Stimulated activated effector memory CD8-positive, alpha-beta T cell treated with anti-CD3 and anti-CD28 coated beads, Interleukin-12 subunit alpha, Interleukin-12 subunit beta, amount 100 ng/mL, for 72 hours (primary cell): ENCODE measurements at places on chromosomes 16 and 17.

DNA sequence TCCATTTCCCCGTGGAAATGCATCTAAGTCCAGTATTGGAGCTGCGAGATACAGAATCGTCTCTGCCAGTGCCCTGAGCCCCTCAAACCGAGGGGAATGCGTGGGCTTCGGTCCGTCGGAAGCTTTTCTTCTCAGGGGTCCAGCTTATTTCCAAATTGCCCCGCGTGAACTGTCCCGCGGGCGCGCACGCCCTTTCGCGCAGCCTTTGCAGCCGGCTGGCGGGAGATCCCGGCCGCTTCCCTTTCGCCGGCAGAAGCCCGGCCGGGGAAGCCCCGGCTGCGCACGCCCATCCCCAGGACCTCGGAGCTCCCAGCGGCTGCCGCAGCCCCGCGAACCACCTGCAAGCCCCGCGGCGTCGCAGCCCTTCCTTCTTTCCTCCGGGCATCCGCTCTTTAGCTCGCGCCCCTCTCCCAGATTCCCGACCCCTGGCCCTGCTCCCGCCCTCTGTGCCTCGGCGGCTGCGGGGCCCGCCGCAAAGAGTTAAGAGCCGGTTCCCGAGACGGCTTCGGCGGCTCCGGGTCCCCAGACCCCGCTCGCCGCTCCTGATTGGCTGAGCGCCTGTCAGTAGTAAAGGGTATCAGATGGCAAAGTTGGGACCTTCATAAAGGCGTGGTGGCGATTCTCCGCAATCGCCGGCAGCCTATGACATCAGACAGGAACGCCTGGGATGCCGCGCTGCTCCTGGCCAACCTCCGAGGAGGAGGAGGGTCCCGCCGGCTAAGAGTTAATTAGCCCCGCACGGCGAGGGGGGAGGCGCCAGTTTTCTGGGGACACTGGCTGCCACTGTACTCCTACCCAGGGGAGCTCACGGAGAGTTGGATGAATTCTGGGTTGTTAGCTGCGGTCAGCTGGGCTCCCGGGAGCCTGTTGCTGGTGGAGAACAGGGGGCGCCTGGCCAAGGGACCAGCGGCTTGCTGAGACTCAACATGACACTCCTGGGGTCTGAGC, at the start of gene MYOCD:
MYOCD (plus strand) TSS at position 628 of the 948 bp plus-strand sequence; CDS start at position 927, 299 bp downstream.
- DNase-seq: no peak

GRCh38 chr16:17628983-17629382, 158.2 kb upstream of the XYLT1 start:
- no peak for DNase-seq

DNA sequence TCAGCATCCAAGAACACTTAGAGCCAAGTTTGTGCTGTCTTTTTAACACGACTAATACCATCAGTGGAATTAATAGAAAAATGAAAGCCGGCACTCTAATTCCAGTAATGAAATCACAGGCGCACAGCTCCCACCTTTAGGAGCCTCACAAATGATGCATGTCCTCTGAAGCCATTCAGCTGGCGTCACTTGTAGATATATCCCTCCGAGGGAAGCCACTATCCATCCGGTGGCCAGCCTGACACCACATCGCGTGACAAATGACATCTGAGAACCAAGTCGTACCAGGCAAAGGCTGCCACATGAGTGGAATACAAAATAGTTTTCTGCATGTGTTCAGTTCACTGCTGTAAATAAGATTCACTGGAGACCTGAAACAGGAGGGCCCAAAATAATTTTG, 205.6 kb downstream of the GRIN2A start:
- DNase-seq: no peak

DNA sequence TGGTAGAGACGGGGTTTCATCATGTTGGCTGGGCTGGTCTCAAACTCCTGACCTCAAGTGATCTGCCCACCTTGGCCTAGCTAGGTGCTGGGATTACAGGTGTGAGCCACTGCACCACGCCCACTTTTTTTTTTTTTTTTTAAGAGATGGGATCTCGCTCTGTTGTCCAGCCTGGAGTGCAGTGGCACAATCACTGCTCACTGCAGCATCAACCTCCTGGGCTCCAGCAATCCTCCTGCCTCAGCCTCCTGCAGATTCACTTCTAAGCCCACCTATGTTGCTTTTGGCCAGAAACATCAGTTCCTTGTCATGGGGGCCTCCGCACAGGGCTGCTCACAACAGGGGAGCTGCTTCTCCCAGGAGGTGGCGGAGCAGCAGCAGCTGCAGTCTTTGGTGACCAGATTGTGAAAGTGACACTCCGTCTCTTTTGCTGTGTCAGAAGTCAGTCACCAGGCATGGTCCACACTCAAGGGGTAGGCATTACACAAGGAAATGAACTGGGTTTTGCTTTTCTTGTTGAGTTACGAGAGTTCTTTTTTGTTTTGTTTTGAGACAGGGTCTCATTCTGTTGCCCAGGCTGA, 4.5 kb upstream of the NME4 start:
- DNase-seq: no peak

DNA sequence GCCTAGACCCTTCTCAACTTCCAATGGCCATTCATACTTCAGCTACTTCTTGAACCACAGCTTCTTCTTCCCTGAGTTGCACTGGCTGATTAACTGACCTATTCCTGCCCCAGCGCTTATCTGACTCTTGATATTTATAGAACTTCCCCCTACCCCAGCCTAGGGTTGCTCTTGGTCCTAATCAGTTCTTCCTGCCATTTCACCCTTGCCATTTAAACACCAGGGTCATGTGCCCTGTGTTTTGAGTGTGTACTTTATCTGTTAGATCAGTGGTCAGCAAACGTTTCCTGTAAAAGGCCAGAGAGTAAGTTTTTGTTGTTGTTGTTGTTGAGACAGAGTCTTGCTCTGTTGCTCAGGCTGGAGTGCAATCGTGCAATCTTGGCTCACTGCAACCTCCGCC, 82.4 kb upstream of the COX10 start:
- DNase-seq: no peak
